ENCODE measurements at places on chromosomes 6 and 20. TPM values are rescaled to one million over a fixed set of nuclear protein-coding genes. Genes with fewer than 3 reads are reported as not detected.

GLP1R gene
- total RNA-seq: 0.10 TPM

CHMP4B gene
- total RNA-seq: 67.0 TPM

LTB gene
- total RNA-seq: 191 TPM

PRL gene
- not detected for total RNA-seq

DUSP15 gene
- not detected for total RNA-seq

TMC2 gene
- total RNA-seq: not detected

MYCT1 gene
- total RNA-seq: 2.5 TPM

SLC17A3 gene
- total RNA-seq: 0.31 TPM

ZSCAN31 gene
- 1.3 TPM for total RNA-seq

SIRPG gene
- total RNA-seq: 6.8 TPM

SNRNP48 gene
- total RNA-seq: 16.4 TPM

PHACTR3 gene
- 0.21 TPM for total RNA-seq
